ENCODE measurements at places on chromosomes 7 and 10.

DNA sequence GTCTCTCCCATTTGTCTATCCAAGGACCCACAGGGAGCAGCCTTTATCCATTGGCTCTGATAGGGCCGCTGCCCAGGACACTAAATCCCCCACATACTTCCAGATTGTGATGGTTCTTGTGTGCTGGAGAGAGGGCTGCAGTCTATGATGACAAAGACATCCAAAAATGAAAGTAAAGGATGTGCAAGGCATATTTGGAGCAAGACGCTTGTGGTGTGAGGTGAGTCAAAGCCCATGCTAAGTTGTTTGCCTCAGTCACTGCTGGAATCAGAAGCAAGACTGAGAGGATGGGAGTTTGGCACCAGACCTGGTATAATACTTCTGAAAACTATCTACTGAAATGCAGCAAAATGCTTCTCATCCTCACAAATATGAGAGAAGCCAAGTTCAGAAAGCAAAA lies 22.7 kb downstream of the ZNF22 start:
- no peak for DNase-seq

DNA sequence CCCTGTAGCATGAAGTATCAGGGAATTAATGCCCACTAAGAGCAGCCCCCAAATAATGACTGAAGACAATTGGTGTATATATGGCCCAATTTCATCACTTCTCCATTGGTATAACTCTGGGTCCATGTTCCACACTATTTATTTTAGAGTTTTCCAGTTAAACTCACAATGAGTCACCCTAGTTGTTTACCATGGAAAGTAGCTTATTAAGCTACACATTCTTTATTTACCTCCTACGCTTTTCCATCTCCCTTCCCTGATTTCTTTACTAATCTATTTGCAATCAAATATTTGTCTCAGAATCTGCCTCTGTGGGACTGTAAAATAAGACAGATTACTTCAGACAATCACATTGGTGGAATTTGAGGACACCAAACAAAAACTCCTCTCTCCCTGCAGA lies 655.6 kb downstream of the SORCS1 start:
- DNase-seq = no peak

GRCh38 chr7:130904792-130905191 lies 170.8 kb upstream of the KLF14 start:
- DNase-seq = no peak

DNA sequence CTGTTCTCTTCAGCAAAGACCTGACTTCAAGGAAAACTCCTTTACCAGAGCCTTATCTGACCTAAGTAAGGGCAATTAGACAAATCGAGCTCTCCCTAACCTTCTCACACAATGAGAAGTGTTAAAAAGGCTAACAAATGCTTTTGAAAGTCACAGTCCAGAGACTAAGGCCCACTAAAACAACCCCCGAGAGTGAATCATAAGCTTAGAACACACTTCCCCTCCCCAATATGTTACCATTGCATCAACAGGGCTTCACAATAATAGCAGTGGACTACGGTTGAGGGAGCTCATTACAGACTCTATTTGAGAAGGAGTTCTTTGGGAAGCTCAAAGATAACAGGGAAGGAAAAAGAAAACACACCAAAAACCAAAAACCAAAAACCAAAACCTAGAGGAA lies 28.6 kb upstream of the ZEB1 start:
- no peak for DNase-seq

DNA sequence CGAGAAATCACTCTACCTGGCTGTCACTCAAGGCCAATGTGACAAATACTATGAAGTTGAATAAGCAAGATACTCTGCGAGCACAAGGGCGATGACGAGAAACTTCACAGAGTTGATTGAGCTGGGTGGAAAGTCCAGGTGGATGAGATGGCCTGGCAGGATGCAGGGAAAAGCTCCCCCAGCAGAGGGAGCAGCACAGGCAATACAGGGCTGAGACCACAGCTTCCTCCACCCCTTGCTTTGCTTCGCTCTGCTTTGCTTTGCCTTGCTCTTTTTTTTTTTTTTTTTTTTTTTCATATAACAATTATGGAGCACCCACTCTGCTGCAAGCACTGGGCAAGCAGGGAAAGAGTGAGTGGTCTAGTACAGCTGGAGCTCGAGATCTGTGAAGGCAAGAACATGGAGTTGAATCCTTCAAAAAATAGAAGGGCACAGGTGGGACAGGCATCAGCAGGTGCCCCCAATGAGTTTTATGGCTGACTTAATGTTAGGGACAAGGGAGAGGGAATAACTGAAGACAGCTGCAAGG lies 88.3 kb downstream of the CABCOCO1 start:
- no peak for DNase-seq

Data from substantia nigra (tissue), 51 donors.